HEK293T (cell line): ENCODE measurements at places on chromosomes 6 and 20.

GRCh38 chr6:148109732-148110131 lies 232.9 kb upstream of the SASH1 start:
- DNase-seq: no peak

GRCh38 chr6:139161817-139162284 lies 27.0 kb downstream of the HECA start:
- DNase-seq: no peak

DNA sequence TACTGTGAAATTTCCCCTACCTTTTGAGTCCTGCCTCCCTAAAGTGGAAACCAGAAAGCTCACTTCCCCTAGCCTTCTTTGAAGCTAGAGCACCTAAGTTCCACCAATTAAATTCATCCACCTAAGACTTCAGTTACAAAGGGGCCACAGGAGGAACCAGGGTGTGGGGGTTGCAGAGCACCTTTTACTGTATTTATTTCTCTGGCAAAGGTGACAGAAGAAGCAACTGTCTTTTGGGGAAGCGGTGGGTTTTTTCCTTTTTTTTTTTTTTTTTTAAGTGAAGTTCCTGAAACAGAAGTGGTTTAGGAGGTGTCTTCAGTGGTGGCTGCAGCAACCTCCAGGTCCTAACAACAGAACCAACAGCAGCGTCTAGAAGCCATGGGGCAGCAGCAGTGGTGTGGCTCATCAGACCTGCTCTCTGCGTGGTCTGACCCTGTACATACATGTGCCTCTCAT lies 13.1 kb downstream of the PSMB9 start:
- DNase-seq: no peak

- DNase-seq: no peak
These were observed 122.2 kb downstream of the UNC5CL start for GRCh38 chr6:40916845-40917244.

- no peak for DNase-seq
These were observed 30.0 kb upstream of the AKIRIN2 start for GRCh38 chr6:87731818-87732661.

DNA sequence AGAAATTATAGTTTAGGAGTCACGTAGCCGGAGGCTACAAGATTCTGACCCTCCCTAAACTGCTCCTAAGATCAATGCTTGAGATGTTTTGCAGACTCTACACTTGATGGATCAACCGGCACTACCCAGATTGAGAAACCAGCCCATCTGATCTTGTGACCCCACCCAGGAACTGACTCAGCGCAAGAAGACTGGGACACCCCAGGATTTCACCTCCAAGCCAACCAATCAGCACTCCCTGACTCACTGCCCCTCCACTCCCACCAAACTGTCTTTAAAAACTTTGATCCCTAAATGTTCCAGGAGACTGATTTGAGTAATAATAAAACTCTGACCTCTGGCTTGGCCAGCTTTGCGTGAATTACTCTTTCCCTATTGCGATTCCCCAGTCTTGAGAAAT lies 99.8 kb downstream of the OPRM1 start:
- DNase-seq: no peak

DNA sequence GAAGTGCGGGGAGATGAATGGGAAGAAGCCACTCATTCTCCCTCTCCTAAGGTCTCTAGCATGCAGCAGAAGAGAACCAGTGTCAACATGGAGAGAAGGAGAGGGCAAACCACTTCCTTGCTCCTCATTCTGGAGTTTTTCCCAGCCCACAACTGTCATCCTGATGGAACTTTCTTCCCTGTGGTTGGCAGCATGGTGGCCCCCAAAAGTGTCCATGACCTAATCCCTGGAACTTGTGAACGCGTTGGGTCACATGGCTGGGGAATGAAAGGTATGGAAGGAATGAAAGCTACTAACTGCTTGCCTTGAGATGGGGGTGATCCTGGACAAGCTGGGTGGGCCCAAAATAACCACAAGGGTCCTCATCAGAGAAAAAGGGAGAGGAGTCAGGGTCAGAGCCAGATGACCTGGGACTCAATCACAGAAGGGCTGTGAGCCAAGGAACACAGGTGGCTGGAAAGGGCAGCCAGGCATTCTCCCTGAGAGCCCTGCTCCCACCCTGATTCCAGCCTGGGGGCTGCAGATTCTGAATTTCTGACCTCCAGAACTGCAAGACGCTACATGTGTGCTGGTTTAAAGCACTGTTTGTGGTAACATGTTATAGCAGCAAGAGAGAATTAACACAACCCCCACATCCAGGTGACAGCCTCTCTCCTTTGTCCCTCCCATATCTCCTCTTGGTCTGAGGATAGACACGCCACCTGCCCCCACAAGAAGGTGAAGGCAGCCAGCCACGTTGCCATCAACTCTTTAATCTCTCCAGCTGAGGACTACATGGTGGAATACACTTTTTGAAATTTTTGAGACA lies 63.2 kb downstream of the PYGB start:
- no peak for DNase-seq

- no peak for DNase-seq
These were observed 12.4 kb upstream of the LRFN2 start for GRCh38 chr6:40599555-40599954.
